ENCODE measurements at places on chromosomes 6 and 20.

GRCh38 chr6:165594584-165595333 is 68.3 kb downstream of the PDE10A start:
- no peak for DNase-seq

DNA sequence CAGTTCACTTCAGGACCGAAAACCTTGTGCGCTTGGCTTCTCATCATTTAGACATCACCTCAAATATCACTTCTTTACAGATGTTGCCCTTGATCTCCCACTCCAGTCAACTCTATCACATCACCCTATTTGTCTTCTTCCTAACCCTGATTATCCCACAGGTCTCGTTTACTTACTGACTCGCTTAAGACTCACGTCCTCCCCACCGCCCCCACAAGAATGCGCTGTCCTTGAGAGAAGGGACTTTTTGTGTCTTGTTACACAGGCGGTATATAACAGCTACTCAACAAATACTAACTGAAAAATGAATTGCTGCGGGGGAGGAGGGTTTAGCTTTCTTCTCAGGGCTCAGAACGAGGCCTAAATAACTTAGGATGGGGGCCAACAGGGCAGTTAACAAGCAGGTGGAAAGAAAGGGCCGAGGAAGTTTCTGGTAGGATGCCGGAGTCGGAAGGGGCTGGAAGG is 527 bp downstream of the TOMM34 start:
- DNase-seq, result no peak

DNA sequence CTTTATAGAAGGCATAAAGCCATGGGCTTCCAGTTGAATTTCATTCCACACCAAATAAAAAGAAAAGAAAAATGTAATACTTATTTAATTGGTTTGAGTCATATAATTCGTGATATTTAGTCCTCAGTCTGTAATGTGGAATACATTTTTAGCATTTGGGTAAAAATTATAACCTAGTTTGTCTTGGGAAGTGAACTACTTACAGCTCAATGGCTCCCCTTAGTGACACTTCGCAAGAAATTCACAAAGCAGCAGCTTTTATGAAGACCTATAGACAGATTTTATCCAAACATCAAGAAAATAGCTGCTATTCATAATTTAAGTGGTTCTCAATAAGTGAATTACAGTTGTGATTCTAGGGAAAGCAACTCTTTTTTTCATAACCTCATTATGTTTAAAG is 72.1 kb downstream of the RSPO3 start:
- no peak for DNase-seq

DNA sequence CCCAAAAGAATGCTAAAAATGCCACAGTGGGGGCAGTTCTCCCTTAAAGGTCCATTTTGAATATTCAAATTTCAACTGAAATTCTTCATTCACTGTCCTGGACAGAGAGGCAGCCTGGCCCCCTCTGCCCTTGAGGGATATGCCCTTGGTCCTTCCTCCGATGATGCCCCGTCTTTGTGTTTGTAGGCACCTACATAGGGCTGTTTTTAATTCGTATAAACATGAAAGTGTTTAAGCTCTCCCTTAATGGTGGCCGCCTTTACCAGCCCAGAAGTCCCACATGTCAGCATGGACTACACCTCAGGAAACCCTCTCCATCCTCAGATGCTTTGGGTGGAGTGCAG is 70.2 kb downstream of the SSR1 start:
- no peak for DNase-seq

- no peak for DNase-seq
Observed at GRCh38 chr6:6920987-6921313, 186.8 kb upstream of the RREB1 start.

- DNase-seq, result no peak
Observed at GRCh38 chr20:24812373-24812772, 136.7 kb upstream of the CST7 start.

DNA sequence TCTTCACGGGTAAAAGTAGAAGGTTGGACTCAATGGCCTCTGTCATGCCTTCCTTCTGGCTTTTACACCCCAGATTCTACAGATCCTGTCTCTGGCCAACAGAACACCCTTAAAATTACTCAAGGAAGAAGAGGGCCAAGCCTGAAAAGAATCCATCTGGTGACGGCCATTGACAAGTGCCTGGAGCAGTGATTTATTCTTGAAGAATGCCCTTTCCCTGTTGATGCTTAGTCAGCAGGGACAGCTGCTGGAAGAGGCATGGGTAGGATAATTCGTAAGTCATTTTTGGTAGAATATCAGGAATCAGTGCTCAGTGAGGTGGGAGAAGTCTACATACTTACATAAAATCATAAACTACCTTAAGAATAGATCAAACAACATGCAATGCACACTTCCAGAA is 397.9 kb downstream of the SAMD5 start:
- DNase-seq, result no peak

DNA sequence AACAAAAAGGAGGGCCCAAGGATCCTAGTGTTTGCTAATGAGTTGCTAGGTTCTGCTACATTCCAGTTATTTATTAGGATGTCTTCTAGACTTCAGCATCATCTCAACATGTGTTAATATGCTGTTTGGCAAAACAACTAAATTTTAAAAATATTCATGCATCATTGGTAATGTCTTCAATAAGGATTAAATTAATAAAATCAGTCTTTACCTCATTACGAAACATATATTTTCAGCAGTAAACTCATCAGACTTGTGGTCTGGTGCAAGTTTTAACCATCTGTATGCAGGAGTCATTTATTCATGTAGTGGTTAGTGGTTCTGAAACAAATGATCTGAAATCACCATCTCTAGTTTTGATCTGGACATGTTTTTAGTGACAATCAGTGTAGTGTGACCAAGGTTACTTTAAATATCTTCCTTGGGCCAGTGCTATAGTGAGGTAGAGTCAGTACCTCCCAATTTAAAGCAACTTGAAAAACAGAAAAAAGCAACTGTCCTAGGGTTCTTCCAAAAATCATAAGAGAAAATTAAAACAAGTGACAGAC is 85.0 kb upstream of the KCNK16 start:
- DNase-seq, result no peak

DNA sequence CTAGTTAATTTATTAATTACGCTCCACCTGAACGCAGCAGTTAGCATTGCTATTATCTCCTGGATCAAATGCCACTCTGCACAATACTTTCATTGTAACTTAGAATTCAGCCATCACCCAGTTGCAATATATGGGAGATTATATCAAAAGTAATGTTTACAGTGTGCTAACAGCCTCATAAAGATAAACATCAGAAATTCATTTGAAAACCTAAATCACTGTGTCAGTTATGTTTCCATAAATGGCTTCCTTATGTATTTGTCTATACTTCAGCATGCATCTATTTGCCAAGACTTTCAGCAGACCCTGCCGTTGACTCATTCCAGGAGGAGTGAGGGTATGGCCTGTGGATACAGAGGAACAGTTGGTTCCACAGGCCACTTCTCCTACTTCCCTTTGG is 300.1 kb downstream of the TFAP2B start:
- no peak for DNase-seq

GRCh38 chr6:136889271-136890193 is 32.6 kb upstream of the SLC35D3 start:
- no peak for DNase-seq
